Hematopoietic multipotent progenitor cell (in vitro differentiated cells): ENCODE measurements at places on chromosomes 1 and 21.

GRCh38 chr1:167000546-167000945, 11.5 kb downstream of the MAEL start:
- no peak for DNase-seq

DNA sequence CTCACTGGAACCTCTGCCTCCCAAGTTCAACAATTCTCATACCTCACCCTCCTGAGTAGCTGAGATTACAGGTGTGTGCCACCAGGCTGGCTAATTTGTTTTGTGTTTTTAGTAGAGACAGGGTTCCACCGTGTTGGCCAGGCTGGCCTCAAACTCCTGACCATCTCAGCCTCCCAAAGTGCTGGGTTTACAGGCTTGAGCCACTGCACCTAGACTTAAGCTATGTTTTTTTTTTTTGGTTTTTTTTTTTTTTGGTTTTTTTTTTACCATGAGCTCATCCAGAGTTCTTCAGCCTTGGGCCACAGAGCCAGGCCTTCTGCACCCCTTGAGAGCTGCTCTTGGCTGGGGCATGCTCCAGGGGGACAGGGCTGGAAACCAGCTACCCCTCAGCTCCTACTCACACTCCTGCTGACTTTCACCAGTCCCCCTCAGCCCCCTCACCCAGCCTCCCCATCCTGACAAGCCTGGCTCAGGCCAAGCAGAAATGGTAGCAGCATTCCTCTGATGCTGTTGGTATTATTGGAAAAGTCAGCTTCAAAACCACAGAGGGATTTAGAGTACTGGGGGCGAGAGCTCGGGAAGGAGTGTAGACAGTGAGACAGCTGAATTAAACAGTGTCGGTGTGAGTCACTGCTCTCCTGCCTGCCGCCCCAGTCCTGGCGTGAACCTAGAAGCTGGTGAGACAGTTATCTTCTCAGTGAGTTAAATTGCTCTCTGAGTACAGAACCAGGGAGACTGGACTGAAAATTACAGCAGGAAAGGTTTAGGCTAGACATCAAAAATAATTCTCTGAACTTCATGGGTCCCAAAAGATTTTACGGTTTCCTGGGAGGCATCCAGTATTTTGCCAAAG, 63.7 kb downstream of the NAV1 start:
- DNase-seq, result no peak

DNA sequence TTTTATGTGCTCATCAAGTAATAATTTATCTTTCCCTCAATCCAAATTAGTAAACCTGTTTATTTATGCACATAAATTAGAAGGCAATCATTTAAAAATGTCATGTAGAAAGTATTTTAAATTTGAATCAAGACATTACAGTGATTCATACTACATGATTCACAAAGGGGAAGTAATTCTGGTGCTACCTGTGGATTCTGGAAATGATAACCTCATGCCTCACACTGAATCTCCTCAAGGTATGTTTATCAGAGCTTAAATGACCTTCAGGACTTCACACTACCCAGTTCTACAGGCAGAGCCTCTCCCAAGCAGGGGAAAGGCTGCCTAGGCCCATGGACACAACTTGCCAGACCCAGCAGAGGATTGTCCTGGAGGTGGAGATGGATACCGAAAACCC, 25.2 kb upstream of the TDRD10 start:
- DNase-seq, result no peak

DNA sequence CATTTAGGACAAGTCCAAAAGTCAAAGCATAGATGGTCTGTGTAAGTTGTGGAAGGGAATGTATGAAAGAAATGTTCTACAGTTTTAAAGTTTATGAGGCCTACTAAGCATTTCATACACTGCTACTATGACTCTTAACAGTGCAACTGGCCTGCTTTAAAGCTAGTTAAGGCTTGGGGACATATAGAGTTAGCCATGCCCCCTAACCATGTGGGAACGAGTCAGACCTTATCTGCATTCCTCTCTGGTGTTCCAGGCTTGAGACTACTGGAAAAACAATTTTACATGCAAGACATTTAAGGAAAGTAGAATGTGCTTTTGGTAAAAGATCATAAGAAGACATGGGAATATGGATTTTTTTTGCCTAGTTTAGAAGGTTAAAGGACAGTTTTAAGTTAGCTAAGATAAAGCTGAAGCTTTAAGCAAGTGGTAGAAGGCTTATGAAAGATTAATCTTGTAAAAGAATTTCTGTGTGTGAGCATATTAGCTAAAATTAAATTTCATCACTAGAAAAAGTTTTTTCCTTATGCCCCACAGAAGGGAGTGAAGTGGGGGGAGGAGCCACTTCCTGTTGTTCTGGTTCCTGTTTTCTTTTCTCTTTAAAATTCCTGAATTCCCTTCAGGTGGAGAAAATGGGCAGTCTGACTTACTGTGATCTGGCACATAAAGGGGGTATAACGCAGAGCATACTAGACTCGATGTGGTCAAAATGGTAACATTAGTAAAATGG, 8.9 kb upstream of the CD48 start:
- DNase-seq, result no peak
